SK-N-MC (cell line): ENCODE measurements at places on chromosomes 3 and 15.

- no peak for DNase-seq
These were observed 35.9 kb downstream of the OXNAD1 start for GRCh38 chr3:16300881-16301359.

GRCh38 chr3:185931777-185932612 lies 5.8 kb downstream of the TRA2B start:
- DNase-seq: no peak

DNA sequence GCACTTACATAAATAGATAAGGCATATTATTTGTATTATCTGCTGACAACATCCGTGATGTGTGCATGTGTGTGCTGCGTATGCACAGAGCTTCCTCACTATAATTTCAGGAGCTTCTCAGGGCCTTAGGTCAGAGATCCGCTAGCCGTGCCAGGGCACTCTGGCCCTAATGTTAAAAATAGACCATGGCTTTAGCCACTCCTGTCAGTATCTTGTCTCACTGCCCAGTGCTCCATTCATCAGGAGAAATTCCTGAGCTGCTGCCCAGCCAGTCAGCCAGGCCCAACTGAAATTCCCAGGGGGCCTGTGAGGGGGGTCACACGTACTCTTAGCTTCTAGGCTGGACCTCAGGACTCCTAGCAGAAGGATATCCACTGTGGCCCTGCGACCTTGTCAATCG lies 70.0 kb upstream of the ABHD2 start:
- DNase-seq: no peak

GRCh38 chr3:31917303-31918005 lies 63.6 kb downstream of the OSBPL10 start:
- DNase-seq: no peak

- no peak for DNase-seq
These were observed 20.3 kb upstream of the RAB6B start for GRCh38 chr3:133915685-133916658.

GRCh38 chr3:28290863-28291300 lies 49.5 kb downstream of the CMC1 start:
- no peak for DNase-seq

DNA sequence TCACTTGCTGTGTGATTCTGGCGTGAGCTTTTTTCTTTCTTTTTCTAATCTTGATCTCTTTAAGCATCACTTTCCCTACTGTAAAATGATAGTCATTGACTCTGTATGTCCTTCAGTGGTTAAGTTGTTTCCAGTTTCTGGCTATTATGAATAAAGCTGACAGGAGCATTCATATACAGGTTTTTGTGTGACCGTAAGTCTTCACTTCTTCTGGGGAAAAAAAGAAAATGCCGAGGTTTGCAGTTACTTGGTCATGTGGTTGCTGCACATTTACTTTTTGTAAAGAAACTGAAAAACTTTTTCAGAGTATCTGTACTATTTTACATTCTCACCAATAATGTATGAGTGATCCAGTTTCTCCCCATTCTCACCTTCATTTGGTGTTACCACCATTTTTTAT lies 247.4 kb upstream of the RBMS3 start:
- no peak for DNase-seq
